ENCODE measurements at places on chromosomes 1 and 21. TPM values are rescaled to one million over a fixed set of nuclear protein-coding genes. Genes with fewer than 3 reads are reported as not detected.

Gene LINGO4
- polyA plus RNA-seq: not detected

Gene S100A2
- 1.4 TPM for polyA plus RNA-seq

Gene TNFAIP8L2
- 1.8 TPM for polyA plus RNA-seq

Gene TNFRSF18
- polyA plus RNA-seq: 0.66 TPM

Gene C1orf198
- polyA plus RNA-seq: 93.6 TPM

Gene HRNR
- 1.1 TPM for polyA plus RNA-seq

Gene SHC1
- polyA plus RNA-seq: 119 TPM

- no peak for DNase-seq
Observed at GRCh38 chr1:47436979-47437446, 831 bp upstream of the FOXD2 start.

- no peak for DNase-seq
Observed at GRCh38 chr21:17572431-17572830, 40.3 kb downstream of the BTG3 start.

DNA sequence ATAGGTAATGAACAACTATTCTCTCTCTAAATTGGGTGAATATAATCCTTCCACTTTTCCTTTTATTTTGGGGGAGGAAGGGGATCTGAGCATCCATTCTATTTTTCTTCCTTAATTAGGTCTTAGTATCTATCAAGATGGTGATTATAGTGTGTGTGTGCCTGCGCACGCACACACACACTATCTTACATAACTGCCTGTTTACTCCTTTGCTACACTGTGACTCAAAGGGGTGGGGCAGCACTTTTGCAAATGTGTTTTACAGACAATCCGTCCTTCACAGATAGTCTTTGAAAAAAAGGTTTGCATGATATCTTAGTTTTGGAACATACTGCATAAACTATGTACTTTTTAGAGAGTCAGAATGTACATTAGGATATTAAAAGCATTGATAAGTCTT is 191.5 kb downstream of the SDCCAG8 start:
- no peak for DNase-seq

DNA sequence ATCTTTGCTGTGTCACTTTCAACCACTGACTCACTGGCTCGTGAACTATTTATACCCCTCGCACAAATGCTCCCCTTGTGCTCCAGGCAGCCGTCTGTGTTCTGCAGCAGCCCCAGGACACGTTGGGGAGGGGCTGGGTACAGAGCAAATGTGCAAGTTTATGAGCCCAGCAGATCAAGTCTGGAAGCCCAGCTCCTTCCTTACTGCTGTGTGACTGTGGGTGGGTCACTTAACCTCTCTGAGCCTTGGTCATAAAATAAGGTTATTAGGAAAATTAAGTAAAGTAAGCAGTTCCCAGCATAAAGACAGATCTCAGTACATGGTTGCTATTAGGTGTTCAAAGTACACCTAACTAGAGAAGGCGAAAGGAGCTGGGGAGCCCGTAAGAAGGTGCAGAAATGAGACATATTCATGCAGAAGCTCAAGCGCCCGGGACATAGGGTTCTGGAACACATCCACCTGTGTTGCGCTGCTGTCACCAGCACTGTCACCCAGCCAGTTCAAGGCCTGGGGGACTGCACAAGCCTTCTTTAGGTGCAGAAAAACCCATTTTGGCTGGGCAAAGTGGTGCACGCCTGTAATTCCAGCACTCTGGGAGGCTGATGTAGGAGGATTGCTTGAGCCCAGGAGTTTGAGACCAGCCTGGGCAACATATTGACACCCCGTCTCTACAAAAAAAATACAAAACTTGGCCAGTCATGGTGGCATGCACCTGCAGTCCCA is 13.8 kb downstream of the EFHD2 start:
- DNase-seq: no peak

GRCh38 chr1:155079487-155080311 is 1.1 kb downstream of the EFNA3 start:
- DNase-seq: no peak

GRCh38 chr1:233912447-233912846 is 8.0 kb downstream of the SLC35F3 start:
- DNase-seq: no peak

DNA sequence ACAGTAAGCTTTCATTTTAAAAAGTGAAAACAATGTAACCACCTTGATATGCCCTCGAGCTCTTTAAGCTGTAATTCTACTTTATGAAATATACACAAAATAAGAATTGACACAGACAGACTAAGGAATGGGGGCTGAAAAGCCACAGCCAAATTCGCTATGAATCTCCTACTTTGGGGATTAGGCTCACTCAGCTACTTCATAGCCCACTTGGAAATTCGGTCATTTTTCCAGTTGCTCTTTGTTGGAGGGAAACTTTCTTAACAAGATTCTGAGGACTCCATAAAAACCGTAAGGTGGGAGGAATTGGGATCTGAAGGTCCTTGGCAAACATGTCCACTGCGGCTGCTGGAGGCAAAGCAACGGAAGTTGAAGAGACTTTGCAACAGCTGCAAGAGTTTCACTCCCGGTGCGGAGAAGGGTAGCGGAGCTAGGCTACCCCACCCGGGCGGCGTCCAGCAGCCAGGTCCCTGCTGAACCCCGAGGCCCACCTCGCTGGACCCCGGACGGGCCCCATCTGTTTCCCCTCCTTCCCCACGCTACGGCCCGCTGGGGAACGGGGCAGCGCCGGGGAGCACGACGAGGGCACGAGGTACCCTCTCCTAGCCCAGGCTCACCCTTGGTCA is 634 bp downstream of the MYCBP start:
- no peak for DNase-seq

DNA sequence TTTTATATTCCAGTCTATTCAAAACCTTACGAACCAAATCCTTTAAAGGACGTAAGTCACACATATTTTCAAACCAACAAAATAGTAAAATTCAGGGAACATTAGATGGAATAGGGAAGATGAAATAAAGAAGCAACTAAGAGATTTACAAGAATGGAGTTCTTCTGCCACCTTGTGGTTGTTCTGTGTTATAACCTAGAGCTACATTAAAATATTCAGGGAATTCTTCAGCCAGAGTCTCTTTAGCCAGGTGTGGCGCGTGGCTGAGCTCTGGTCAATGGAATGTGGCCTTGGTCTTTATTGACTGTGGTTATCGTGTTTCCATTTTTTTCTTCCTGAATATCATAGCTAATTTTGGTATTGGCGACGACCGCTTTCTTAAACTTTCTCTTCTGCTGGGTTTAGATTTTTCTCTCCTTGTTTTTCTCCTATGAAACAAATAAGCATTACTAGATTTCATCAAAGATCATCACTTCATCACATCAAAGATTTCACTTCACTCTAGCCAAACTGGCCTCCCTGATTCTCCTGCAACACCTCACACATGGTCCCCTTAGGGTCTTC is 221.3 kb downstream of the MRPL39 start:
- peak; percentile 23 for DNase-seq

- DNase-seq: no peak
Observed at GRCh38 chr1:45012639-45013278, 705 bp downstream of the UROD start.

GRCh38 chr1:42259059-42259738 is 75.8 kb downstream of the FOXJ3 start:
- no peak for DNase-seq

DNA sequence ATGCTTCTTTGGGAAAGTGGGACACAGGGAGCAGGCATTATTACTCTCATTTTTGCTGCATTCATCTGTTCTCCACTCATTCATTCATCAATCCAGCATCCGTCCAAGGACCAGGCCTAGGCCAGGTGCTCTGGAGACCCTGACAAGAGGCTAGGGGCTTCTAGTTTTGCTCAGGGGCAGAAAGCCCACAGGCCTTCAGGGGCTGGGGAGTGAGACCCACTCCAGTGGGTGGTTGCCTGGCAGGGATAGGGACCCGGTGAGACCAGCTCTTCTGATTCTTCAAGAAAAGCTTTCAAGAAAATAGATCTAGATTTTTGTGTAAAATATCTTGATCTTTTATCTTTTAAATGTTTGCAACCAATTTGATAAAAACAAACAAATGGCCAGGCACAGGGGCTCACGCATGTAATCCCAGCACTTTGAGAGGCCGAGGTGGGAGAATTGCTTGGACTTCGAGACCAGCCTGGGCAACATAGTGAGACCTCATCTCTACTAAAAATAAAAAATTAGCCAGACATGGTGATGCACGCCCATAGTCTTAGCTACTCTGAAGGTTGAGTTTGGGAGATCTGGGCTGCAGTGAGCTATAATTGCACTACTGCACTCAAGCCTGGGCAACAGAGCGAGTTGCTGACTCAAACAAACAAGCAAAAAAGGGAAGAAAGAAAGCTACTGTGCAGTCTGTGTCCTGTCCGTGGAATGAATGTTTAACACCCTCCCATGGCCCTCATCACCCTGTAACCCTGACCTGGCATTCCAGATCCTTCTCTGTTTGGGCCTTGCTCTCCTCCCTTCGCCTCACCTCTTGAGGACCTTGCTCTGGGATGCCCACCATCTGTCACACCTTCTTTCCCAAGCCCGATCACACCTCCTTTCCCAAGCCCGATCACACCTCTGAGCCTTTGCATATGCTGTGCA is 17.3 kb upstream of the LRP8 start:
- no peak for DNase-seq

GRCh38 chr1:153790313-153790965 is 15.2 kb downstream of the SLC27A3 start:
- DNase-seq: peak; percentile 84

- DNase-seq: no peak
Observed at GRCh38 chr1:234977875-234978396, 150.7 kb downstream of the TOMM20 start.

GRCh38 chr1:239922778-239923522 is 168.7 kb upstream of the FMN2 start:
- DNase-seq: no peak

GRCh38 chr1:169031566-169032224 is 74.8 kb upstream of the ATP1B1 start:
- DNase-seq: no peak

GRCh38 chr1:6502000-6502891 is 10.8 kb upstream of the PLEKHG5 start:
- DNase-seq: no peak

- no peak for DNase-seq
Observed at GRCh38 chr1:55070293-55071164, 31.2 kb downstream of the PCSK9 start.

DNA sequence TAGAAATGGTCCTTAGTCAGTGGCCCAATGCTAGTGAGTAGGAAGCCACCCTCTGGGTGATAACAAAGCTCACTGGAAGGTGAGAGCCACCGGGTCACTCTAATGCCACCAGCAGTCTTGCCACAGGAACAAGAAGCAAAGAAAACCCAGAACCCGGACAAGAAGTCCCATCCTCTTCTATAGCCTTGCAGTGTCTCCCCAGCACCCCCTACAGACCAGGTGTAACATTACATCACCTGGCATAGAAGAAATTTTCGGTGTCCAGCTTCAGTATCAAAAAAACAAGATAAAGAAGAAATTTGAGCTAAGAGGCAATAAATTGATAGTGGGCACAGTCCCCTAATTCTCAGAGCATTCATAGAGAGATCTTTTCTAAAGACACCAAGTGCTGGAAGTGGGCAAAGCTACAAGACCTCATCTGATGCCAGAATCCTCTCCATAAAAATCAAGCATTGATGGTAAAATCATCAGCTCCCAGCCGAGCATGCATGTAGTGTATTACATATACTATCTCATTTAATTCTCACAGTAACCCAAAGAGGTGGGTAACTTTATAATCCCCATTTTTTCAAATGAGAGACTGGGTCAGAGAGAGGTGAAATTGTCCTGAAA is 491.0 kb downstream of the MATN1 start:
- DNase-seq: no peak

GRCh38 chr1:46699666-46700065 is 19.2 kb downstream of the EFCAB14 start:
- no peak for DNase-seq

DNA sequence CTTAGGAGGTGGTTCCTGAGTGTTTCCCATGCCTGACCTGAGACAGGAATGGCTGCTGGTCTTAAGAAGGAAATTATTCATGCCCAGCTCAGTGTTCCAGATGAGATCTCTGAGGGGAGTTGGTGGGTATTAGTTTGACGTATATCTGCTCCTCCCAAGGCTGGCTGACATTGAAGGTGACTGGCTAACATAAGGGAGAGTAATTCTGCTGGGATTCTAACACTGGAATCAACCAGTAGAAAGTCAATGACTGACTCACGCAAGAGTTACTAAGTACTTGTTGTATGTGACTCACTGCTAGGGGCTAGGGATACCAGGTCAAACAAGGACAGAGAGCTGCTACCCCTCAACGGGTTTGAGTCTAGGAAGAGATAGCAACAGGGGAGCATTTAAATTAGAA is 177.3 kb downstream of the CACNA1E start:
- DNase-seq: no peak

GRCh38 chr21:17775431-17776126 is 43.6 kb downstream of the C21orf91 start:
- no peak for DNase-seq

DNA sequence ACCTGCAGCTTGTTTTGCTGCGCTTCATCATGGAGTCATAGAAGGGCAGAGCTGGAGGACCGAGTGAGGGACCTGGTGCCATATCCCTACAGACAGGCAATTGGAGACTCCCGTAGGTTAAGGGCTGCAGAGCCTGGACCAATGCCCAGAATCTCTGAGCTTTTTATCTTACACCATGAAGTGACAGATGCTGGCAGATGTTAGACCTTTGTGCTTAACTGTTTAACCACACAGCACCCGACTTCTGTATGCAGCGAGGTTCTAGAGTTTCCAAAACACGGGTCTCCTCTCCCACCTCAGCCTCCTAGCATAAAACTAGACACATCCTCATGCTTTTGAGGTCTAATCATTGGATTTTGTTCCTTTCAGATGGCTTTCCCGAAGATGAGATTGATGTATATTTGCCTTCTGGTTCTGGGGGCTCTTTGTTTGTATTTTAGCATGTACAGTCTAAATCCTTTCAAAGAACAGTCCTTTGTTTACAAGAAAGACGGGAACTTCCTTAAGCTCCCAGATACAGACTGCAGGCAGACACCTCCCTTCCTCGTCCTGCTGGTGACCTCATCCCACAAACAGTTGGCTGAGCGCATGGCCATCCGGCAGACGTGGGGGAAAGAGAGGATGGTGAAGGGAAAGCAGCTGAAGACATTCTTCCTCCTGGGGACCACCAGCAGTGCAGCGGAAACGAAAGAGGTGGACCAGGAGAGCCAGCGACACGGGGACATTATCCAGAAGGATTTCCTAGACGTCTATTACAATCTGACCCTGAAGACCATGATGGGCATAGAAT is 47.6 kb downstream of the B3GALT5 start:
- no peak for DNase-seq

- no peak for DNase-seq
Observed at GRCh38 chr21:18449605-18450550, 46.3 kb upstream of the TMPRSS15 start.
